NCI-H524 treated with DMSO at 0.1 percent for 48 hours (cell line): ENCODE measurements at places on chromosomes 7 and 10.

DNA sequence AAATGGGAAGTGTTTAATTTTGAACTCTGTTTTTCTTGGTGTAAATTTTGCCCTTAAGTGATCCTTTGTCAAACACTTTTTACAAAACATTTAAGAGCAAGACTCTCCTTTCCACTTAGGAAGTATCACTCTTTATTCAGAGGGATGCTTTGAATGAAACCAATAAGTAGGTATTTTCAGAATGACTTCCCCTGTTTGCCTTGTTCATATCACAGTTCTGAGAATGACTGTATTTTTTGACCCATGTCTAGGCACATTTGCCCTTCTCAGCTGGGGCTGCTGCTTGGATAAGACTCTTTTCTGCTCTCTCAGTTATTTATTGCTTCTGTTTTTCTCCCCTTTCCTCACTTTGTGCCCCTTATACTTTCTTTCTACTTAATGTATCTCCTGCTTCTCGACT lies 98.2 kb downstream of the CCNY start:
- DNase-seq = no peak

DNA sequence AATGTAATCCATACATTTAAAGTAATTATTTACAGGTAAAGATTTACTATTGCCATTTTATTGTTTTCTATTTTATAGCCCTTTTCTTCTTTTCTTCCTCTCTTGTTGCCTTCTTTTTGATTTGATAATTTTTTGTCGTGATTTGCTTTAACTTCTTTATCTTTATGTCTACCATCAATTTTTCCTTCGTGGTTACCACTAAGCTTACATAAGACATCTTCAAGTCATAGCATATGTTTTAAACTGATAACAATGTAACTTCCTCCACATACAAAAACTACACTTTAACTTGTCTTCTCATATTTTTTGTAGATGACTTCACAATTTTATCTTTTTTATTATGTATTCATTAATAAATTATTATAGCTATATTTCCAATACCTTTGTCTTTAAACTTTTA lies 316.6 kb downstream of the PLXDC2 start:
- DNase-seq = no peak

GRCh38 chr10:96325719-96326373 lies 21.6 kb downstream of the DNTT start:
- no peak for DNase-seq

DNA sequence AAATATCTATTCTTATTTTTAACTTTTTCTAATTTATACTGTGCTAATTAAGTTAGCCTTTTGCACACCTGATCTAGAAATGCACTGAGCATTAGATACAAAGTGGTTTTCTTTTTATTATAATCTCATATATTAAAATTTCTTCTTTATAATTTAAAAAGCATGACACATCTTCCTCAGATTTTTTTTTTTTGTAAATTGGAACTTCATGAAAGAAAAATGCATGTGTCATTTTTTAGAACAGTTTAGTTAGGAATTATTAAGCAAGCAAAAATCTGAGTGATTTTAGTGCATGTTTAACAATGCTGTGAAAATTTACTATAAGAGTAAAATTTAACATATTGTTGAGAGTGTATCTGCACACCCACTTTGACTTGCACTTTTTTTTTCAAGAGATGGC lies 367.9 kb downstream of the TFEC start:
- DNase-seq = no peak

GRCh38 chr10:43585046-43585445 lies 10.6 kb upstream of the ZNF239 start:
- no peak for DNase-seq

GRCh38 chr10:112375721-112376395 lies 1.9 kb downstream of the ACSL5 start:
- DNase-seq = no peak

GRCh38 chr7:142711746-142712616 lies 37.3 kb upstream of the PRSS1 start:
- peak; percentile 23 for DNase-seq

GRCh38 chr7:70344726-70345125 lies 746.5 kb downstream of the AUTS2 start:
- DNase-seq = peak; percentile 26

DNA sequence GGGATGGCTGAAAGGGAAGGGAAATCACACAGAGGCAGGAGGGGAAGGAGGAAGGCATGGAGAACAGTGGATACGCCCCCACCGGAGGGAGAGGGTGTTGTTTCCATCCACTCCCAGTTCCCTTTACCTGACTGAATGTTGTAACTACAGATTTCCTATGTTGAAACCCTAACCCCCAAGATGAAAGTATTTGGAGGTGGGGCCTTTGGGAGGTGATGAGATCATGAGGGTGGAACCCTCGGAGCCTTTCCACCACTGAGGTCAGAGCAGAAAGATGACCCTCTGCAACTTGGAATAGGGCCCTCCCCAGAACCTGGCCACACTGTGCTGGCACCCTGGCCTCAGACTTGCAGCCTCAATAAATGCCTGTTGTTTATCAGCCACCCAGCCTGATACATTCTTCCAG lies 48.6 kb upstream of the CNPY1 start:
- DNase-seq = no peak

DNA sequence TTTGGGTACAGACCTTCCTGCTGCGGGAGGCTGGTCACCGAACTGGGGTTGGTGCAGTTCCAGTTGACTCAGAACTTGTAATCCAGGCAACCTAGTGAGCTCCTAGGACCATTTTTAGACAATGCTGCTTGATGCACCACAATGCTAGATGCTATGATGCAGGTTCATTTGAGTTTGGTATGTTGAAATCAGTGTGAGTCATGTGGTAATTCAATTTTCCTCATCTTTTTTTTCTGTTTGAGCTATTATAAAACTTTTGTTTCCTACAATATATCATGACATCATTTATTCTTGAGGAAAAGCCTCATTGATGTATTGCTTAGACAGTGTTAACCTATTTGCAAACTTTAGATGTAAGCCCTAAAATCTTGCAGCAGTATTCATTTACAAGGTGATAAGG lies 40.9 kb upstream of the MTPN start:
- DNase-seq = no peak

DNA sequence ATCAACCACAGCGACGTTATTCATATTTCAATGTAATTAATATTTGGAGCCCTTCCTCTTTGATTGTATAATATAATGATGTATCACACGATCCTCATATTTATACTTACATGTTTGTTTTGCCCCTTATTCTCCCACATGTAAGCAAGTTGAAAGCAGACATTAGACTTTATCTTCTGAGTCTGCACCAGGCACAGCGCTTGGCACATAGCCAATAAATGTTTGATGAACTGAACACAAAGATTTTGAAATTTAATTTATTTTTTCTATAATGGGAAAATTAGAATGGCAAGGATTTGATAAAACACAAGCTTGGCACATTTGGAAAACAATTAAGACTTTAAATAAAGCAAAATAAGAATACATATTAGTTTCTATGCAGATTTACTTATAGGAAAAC lies 31.6 kb downstream of the ZFAND4 start:
- DNase-seq = no peak

GRCh38 chr7:11436773-11437524 lies 395.0 kb downstream of the THSD7A start:
- no peak for DNase-seq

DNA sequence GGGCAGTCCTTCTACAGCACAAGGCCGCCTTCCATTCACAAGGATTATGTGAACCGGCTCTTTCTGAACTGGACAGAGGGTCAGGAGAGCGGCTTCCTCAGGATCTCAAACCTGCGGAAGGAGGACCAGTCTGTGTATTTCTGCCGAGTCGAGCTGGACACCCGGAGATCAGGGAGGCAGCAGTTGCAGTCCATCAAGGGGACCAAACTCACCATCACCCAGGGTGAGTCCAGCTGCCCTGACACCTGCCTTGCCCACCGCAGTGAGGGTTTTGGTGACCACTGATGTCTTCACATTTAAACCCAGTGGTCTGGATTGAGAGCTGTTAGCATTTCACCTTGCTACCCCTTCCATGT lies 918 bp downstream of the PILRB start:
- DNase-seq = no peak

- DNase-seq = peak; percentile 56
These were observed 285.4 kb downstream of the GPR37 start for GRCh38 chr7:124480036-124480820.

DNA sequence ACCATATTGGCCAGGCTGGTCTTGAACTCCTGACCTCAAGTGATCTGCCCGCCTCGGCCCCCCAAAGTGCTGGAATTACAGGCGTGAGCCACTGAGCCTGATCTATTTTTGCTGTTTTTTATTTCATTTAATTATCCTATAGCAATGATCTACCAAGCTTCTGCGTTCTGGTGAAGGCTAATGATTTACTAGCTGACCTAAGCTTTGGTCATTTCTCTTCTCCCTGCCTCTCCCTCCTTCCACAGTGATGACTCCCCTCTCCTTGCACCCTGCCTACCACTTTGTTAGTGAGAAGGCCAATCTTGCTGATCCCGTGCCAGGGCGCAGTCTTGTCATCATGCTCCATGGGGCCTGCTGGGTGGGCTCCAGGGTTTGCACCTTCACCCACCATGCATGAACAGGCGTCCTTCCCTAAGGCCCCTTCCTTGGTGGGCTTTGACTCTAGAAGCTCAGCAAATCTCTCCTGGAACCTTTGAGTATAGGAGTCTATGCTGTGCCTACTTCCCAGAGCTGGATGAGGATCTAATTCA lies 11.9 kb upstream of the ZCCHC24 start:
- DNase-seq = no peak

DNA sequence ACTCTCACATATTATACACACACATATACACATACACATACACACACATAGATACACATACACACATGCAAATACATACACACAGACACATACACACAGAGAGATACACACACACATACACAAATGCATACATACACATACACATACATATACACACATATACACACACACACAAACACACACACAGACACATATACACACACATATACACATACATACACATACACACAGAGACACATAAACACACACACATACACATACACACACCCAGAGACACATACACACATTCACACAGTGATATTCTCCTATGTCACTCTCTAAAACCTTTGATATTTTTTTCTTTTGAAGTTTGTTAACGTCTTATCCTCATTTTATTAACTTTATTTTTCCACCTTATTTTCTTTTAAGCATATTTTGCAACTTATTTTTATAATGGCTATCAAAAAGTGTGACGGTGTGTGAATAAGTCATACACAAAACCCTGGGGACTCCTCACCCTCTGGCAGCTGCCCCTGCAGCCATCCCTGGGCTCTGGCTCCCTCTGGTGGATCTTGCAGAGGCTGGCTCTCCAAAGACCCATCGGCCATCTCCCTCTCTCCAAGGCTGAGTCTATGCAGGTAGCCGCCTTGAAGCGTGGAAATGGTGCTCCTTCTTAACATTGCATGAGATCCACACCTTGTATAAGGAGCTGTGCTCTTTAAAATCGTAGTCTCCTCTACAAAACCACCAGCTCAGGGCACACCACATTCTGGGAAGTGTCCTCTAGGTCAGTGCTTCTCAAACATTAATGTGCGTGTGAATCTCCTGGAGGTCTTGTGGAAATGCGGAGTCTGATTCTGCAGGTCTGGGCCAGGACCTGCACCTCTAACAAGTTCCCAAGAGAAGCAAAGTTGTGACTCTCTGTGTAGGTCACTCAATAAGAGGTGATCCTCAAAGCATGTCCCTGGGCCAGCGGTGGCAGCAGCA lies 4.1 kb upstream of the C10orf120 start:
- DNase-seq = no peak

DNA sequence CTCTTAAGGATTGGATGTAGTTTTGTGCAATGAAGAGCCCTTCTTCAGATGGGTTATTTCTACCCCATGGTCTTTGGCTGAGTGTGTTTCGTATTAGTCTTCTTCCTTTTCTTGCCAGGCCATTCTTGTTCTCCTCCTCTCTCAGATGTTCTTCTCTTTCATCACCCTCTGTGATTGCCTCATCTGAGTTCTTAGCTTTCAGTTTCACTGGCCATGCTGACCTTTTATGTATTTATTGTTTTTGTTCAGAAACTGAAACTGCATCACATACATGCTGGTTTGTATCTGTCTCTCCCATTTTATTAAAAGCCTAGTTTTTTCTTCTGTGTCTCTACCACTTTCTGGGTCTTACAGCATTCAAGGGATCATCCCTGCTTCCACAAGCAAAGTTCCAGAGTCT lies 21.7 kb upstream of the PCGF5 start:
- no peak for DNase-seq

DNA sequence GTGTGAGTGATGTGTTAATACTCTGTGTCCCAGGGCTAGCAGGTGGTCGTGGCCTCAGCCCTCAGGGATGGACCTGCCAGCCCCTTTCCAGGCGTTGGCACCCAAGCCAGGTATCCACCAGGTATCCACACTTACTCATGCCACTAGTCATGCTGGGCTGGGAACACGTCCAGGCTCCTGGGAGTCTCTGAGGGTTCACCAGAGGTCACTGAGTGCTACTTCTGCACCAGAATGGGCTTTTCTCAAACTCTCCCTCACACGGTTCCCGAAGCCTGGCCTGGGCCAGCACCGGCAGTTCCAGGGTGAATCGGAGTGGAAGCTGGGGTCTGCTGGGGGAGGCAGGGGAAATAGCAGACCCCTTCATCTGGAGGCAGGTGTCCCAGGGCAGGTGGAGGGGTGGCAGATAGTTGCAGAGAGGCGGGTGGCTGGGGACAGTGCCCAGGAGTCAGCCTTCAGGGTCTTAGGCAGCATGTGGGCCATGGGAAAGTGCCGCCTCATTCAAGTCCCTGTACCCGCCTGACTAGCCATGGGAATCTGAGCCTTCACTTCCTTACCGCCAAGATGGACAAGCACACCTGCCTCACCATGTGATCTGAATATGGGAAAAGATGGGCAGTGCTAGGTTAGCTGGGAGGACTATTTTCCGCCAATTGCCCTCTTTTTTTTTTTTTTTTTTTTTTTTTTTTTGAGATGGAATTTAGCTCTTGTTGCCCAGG lies 95.5 kb upstream of the GTF2I start:
- DNase-seq = no peak
